SW 1271 (cell line): ENCODE measurements at places on chromosomes 3 and 15.

- DNase-seq: no peak
Observed at GRCh38 chr15:73818308-73818985, 54.9 kb upstream of the TBC1D21 start.

DNA sequence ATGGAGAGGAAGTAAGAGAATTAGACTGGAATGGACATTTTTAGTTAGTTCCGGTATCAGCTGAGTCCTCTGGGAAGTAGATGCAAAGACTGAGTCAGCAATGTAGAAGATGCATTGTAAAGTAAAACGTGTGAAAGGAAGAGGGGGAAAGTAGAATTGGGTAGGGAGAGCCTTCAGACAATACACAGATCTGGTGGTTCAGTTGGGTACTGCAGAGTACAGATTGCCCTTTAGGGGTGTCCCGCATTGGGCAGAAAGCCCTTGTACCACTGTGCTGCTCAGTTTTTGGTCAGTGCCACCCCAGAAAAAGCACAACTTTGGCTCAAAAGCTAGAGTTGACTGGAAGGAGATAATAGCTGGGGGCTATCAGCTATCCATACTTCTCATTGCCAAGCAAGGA, 247.4 kb downstream of the KBTBD8 start:
- DNase-seq: no peak

DNA sequence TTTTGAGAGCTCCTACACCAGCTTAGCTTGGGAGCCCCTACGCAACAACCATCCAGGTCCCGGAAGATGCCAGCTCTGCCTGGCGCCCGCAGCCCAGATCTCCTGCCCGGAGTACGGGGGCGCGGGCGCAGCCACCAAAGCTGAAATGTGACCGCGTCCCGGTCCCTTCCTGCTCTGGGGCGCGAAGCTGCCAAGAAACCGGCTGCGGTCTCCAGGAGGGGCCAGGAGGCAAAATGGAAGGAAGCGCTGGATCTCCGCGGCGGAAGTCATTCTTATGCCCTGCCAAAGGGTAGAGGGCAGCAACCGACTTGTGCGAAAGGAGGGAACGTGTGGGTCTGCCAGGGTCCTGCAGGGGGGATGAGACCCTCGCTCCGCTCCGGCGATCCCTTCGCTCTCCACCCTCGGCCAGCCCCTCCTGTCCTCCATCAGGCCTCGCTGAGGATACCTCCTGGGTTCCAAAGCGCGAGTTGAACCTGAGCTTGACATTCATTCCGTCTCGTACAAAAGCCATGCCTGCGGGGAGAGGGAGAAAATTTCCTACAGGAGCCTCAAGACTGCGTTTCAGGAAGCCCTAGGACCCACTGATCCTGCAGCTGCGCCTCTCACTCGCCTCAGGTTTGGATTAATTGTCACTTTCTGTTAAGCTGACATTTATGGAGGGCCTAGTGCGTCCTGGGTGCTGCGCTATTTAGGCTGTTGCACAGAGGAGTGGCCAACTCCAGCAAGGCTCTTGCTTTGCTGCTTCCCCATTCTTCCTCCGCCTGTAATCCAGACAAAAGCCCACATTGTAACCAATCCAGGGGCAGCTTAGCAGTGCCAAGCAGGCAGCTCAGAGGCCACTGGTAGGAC, 98.3 kb upstream of the VGLL3 start:
- DNase-seq: no peak

GRCh38 chr15:84863565-84864443, 20.7 kb upstream of the SLC28A1 start:
- DNase-seq: no peak

- DNase-seq: no peak
Observed at GRCh38 chr15:31805090-31805662, 225.1 kb upstream of the CHRNA7 start.

GRCh38 chr3:175301741-175302140, 442.6 kb downstream of the NAALADL2 start:
- DNase-seq: no peak

DNA sequence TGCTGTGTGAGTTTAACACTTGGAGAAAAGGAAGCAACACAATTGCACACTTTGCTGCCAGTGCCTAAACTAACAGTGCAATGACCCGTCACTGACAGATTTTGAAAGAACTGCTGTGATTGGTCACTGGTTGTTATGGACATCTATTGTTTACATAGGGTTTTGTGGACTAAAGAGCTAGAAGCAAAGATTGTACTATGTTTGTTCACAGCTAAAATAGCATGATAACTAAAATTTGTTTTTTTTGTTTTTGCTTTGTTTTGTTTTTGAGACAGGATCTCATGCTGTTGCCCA, 112.4 kb upstream of the GOLGA8J start:
- DNase-seq: no peak

GRCh38 chr3:197485143-197485542, 70.6 kb downstream of the BDH1 start:
- DNase-seq: no peak

GRCh38 chr3:24434651-24435050, 60.0 kb downstream of the THRB start:
- no peak for DNase-seq

DNA sequence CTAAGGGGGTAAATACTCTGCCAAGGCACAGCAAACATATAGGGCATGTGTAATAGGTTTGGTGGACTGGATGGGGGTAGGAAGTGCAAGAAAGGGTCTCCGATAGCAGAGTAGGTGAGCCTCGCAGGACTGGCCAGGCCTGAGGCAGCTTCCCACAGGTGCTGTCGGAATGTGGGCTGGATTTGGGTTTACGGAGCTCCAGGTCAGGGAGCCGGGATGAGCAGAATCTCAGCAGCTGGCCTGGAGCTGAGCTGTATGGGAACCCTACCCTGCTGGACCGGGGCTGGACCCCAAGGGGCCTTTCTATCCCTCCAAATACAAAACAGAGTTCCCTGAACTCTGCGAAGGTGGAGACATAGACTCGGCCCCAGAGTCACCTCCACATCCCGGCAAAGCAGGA, 15.0 kb downstream of the KLF15 start:
- DNase-seq: no peak

GRCh38 chr3:128415200-128415772, 51.4 kb downstream of the DNAJB8 start:
- no peak for DNase-seq

- peak; percentile 83 for DNase-seq
Observed at GRCh38 chr3:33299395-33300081, 22.3 kb downstream of the FBXL2 start.

- no peak for DNase-seq
Observed at GRCh38 chr3:177934001-177934891, 602.0 kb upstream of the KCNMB2 start.

DNA sequence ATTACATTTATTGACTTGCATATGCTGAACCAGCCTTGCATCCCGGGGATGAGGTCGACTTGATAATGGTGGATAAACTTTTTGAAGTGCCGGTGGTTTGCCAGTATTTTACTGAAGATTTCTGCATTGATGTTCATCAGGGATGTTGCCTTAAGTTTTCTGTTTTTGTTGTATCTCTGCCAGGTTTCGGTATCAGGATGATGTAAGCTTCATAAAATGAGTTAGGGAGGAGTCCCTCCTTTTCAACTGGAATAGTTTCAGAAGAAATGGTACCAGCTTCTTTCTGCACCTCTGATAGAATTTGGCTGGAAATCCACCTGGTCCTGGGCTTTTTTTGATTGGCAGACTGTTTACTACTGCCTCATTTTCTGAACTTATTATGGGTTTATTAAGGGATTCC, 250.8 kb downstream of the TBC1D5 start:
- DNase-seq: no peak
